ENCODE measurements at places on chromosomes 1 and 21. TPM values are rescaled to one million over a fixed set of nuclear protein-coding genes. Genes with fewer than 3 reads are reported as not detected.
A peak's percentile ranks its signal among the peaks of the same experiment; 100 is the strongest.

DNA sequence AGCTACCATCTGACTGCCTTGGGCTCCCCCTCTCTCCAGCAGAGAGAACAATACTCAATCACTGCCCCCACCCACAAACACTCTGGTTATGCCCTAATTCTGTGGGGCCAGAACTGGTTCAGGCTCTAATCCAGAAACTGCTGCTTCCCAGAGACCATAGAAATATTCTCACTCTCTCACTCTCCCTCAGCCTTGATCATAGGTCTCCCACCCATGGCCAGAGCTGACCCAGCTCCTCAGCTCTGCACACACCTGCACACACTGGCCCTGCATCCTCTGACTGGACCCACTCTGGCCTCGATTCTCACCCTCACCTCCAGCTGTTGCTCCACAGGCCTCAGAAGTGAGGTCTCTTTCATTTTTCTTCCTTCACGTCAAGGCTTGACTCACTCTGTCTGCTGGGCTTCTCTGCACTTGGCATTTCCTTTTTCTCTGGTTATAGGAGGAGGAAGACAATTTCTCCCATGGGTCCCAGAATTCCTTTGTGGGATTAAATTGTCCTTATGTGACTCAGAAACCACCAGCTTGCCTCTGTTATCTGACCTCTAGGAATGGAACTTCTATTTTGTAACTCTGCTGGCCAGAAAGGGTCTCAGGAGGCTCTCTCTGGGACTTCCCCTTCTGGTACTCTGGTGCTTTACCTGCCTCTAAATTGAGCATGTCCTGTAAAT is 15.6 kb upstream of the ZMYM6 start:
- no peak for DNase-seq

DNA sequence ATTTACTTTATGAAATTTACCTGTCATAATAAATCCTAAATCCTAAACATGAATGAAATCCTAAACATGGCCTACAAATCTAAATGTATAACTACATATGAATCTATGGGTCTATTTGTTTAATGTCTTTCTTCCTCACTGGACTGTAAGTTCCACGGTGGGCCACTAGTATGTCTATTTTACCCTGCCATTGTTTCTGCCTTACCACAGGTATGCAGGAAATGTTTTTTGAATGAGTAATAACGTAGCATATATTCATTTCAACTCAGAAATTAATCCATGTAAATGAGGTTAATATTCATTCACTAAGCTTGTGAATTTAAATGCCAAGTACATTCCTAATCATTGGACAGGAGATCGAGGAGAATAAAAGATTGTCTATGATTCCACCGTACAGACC is 35.3 kb downstream of the B3GALNT2 start:
- DNase-seq: no peak

DNA sequence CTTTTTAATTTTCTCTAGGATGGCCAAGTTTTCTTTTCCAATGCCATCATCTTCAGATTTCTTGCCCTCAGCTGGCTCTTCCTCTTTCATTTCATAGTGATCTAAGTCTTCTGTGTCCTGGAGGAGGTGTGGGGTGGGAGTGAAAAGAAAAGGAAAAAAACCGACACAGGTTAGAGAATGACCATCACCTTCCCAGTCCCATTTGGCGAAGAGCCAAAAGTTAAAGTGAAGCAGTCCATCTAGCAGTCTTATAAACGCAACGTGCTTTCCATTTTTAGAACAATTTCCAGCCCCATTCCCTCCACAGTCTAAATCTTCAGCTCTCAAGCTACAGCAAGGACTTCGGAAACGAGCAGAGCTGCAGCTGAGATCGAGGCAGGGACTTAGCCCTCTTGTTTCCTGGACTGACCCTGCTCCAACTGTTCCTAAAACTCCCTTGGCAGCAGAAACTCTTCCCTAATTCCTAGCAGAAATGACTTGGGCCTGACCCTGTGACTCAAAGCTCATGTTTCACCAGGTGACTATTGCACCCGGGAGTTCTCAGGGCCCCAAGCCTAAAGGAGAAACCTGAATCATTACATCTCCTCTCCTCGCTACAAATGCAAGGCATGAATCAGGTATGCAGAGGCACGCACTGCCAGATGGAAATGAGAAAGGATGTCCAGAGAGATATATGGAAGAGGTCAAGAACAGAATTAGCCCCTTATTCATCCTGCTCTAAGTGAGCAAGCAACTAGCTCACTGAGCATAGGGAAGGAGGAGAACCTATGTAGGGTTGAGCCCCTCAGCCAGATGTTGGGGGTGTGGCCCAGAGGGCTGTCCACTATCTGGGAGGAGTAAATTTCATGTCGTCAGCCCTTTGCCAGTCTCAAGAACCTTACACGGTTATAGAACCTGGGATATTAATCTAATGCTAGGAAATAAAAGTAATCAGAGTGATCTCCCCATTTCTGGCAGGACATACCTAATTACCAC is 5.1 kb downstream of the UBE2Q1 start:
- no peak for DNase-seq

DNA sequence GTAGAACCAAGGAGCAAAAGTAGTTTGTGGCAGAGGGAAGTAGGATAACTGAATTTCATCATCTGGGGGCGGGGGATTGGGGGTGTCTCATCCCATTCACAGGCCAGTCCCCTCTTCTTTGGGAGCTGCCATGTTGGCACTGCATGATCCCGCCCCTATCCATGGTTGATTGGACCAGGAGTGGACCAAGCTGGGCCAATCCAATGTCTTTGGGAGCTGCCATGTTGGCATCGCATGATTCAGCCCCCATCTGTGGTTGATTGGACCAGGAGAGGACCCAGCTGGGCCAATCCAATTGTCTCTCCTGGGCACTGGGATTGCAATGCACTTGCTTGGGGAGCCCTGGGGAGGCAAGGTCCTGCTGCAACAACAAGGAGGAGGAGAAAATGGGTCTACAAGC is 12.3 kb upstream of the ALPL start:
- DNase-seq: no peak

- no peak for DNase-seq
Measured at GRCh38 chr1:94859174-94859573, 39.0 kb downstream of the SLC44A3 start.

GRCh38 chr1:243501002-243501401 is 245.2 kb downstream of the SDCCAG8 start:
- DNase-seq: no peak

- no peak for DNase-seq
Measured at GRCh38 chr1:51325878-51326755, 4.2 kb downstream of the TTC39A start.

DNA sequence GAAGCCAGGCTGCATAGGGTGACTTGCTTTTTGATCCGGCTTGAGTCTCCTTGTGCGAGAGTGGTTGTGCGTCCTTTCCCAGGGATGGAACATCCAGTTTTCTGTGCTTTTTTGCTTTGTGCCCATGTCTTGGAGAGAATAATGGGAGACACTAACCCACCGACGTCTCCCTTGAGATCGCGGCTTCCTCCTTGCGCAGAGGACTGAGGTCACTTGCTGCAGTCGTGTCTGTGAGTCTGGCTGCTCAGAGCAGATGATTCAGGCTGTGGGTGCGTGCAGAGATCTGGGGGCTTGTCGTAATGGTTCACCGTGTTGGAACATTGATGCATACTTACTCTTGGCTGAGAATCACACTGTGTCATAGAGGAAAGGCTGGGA is 164.5 kb upstream of the CACNA1E start:
- DNase-seq: no peak

DNA sequence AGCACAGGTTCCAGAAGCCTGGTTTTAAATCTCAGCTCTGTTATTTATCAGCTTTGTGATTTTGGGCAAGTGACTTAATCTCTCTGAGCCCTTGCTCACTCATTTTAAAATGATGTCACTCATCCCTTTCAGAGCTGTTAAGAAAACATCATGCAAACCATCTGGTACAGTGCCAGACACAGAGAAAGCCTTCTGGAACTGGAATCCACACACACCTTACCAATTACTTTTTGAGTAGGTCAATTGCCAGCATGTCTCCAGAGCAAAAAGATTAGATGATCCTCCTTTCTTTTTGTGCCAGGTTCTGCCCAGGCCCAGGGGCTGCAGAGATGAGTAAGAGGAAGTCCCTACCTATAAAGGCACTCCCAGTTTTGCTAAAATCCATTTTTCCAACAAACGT is 61.3 kb downstream of the ROR1 start:
- DNase-seq: no peak

DIRAS3 gene
- 6.6 TPM for polyA plus RNA-seq

- peak; percentile 92 for DNase-seq
Measured at GRCh38 chr1:155012026-155012546, 9.5 kb downstream of the ZBTB7B start.

DNA sequence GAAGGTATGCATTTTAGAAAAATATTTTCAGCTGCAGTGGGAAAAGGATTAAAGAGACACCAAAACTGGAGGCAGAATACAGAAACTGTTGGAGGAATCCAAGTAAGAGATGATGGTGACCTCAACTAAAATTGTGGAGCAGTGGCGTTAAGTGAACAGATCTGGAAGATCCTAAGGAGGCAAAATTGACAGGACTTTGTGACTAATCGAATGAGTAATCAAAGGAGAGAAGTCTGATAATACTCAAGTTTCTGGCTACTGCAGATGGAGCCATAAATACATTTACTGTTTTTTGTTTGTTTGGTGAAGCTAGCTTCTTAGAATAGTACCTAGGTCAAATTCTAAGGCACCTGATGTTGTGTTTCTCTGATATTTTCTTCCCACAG is 3.1 kb downstream of the CTBS start:
- no peak for DNase-seq

GRCh38 chr1:229015806-229016205 is 255.1 kb upstream of the RAB4A start:
- peak; percentile 72 for DNase-seq

Data from right cardiac atrium (tissue), 5 donors.